ENCODE measurements at places on chromosomes 1 and 21. TPM values are rescaled to one million over a fixed set of nuclear protein-coding genes. Genes with fewer than 3 reads are reported as not detected.

The CD1B gene
- not detected for total RNA-seq

The LCE3D gene
- total RNA-seq: not detected

The DCDC2B gene
- total RNA-seq: not detected

The C1orf94 gene
- not detected for total RNA-seq

The AIRE gene
- total RNA-seq: not detected

The PEAR1 gene
- total RNA-seq: 0.32 TPM

The VCAM1 gene
- total RNA-seq: not detected

The KDF1 gene
- total RNA-seq: 2.6 TPM

The FGR gene
- total RNA-seq: 2.9 TPM

The G0S2 gene
- 1.2 TPM for total RNA-seq

The CFAP126 gene
- total RNA-seq: not detected

The ERICH3 gene
- not detected for total RNA-seq

The ANKRD45 gene
- total RNA-seq: not detected

The FCRL2 gene
- total RNA-seq: not detected

The LDLRAD1 gene
- not detected for total RNA-seq

The C1QC gene
- 3.3 TPM for total RNA-seq

The TFF2 gene
- total RNA-seq: not detected

The SRGAP2C gene
- 29.0 TPM for total RNA-seq

The MAP10 gene
- 2.7 TPM for total RNA-seq

The LRRC53 gene
- total RNA-seq: not detected

The OPRD1 gene
- total RNA-seq: not detected

The TARS2 gene
- total RNA-seq: 32.3 TPM

The CLEC20A gene
- total RNA-seq: not detected

The OR2G6 gene
- total RNA-seq: not detected

The DLGAP3 gene
- total RNA-seq: 1.5 TPM

The GAS5 gene
- total RNA-seq: 676 TPM

The ZNF691 gene
- 17.3 TPM for total RNA-seq

The THEM5 gene
- not detected for total RNA-seq

The C1orf87 gene
- total RNA-seq: not detected

The CD2 gene
- total RNA-seq: 316 TPM

The FCRL6 gene
- total RNA-seq: 0.55 TPM

The CD53 gene
- total RNA-seq: 337 TPM

The EFNA3 gene
- 4.3 TPM for total RNA-seq

The USH2A gene
- not detected for total RNA-seq

The IGSF5 gene
- total RNA-seq: not detected

The FAM76A gene
- 26.0 TPM for total RNA-seq

The CD52 gene
- total RNA-seq: 1,302 TPM
